ELR (cell line): ENCODE measurements at places on chromosomes 6 and 20.

DNA sequence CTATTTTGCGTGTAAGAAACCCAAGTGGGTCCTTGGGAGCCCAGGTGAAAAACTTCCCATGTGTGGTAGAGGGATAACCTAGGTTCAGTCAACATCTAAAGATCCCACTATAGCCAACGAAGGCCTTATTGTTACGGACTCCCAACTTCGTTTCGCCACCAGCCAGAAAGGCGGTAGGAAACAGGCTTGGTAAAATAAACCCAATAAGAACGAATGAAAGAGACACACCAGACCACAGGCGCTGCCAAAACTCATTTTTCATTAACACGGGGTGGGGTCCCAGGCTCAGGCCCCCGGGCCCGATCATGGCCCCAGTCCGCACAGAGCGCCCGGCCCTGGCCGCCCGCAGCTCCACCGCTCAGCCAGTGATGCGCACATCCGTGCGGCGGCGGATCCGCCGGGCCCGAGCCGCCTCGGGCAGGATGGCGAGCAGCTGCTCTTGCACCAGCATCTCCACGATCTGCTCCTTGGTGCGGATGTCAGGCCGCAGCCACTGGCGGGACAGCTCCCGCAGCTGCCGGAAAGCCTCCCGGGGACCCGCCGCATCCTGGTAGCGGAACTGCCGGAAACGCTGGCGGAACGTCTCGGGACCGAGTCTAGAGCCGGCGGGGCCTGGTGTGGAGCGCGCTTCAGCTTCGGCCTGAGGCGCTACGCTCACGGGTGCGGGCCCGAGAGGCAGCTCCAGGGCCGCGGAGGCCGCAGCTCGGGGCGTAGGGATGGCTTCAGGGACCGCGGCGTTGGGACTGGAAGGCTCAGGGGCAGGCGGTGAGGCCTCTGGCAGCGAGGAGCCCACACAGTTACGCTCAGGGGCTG is 709 bp downstream of the SCAND1 start:
- peak; percentile 69 for DNase-seq

- DNase-seq: peak; percentile 74
These were observed at the start of gene DNAAF9 for GRCh38 chr20:3407040-3407770. TSS of gene DNAAF9 (minus strand) at chr20:3407669. CDS start at chr20:3407557, 112 bp downstream.

DNA sequence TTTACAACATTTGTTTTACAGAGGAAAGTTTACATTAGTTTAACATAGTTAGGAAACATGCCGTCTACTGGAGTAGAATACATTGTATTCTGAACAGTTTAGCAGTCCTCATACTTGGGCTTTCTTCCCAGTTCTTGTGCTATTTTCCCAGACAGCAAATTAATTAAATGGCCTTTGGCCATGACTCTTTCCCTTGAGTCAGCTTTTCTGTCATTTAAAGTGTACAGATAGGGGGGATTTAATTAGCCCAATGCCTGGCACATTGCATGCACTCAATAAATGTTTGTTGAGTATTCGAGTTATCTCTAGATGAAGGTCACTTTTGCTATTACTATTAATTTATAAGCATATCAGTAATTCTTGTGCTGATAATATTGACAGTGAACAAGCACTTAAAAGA is 1.6 kb downstream of the TMEM244 start:
- no peak for DNase-seq

GRCh38 chr20:49888212-49889000 is 26.9 kb downstream of the SPATA2 start:
- DNase-seq: peak; percentile 76

DNA sequence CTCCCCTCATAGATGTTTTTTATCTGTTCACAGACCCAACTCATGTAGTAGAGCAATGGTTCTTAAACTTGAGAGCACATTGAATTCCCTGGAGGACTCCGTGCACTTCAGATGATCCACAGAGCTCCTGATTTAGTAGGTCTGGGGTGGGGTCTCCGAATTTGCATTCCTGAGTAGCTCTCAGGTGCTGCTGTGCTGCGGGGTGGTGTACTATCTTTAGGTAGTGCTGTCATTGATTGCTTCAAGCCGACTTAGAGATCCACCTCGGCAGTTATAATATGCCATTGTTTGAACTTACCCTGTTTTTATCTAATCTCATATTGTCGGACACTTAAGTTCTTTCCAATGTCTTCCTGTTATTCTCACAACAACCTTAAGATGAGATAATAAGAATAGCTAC is 45.0 kb downstream of the BMP2 start:
- no peak for DNase-seq

GRCh38 chr20:61832181-61832580 is 233.5 kb downstream of the TAF4 start:
- no peak for DNase-seq

DNA sequence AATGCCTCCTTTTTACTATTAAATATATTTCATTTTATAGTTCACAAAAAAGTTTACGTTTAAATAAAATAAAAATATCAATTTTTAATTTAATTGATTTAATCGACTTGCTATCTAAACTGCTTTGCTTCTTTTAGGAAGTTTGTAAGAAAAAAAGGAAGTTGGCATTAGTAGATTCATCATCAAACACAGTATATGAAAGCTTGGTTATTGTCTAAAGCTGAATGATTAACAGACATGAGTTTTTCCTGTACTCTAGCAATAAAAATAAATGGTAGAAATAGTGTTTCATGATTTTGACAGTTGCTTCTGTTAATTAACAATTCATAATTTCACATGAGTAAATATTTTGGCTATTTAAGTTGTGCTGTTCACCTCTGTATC is 1285.5 kb upstream of the GJE1 start:
- peak; percentile 36 for DNase-seq

GRCh38 chr6:21396313-21396712 is 197.2 kb upstream of the SOX4 start:
- peak; percentile 38 for DNase-seq

DNA sequence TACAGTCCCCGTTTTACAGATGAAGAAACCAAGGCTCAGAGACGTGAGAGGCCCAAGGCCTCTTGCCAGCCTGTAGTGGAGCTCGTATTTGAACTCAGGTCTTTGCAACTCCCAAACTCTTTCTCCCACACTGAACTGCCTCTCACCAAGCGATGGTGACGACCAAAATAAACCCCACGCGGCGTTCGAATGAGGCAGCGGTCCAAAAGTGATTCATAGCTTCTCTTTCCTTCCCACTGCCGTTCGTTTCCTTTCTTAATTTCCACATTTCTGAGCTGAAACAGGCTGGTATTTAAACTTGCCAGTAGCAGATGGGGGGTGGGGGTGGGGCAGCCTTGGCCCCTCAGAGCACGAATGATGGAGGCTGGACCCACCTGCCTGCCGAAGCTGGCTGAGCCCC is 252.9 kb upstream of the KCNG1 start:
- DNase-seq: peak; percentile 65
